ENCODE measurements at places on chromosomes 12 and 14.
A peak's percentile ranks its signal among the peaks of the same experiment; 100 is the strongest.

DNA sequence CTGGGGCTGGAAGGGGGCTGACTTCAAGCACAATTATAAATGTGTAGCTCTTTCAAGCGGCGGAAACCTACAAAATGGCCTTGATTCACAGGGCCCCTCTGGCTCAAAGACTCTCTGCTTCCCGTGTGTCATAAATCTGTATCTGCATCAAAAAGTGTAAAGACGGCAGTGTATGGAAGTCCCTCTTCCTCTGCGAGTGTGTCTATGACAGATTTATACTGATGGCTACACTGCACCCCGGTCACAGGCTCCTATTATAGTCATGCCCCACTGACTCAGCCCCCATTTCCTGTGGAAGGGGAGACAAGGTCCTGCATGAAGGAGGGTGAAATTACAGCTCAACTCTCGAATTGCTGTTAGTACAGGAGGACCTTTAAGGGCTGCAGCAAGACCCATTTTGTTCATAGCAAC lies 68.6 kb downstream of the HMGA2 start:
- DNase-seq = peak; percentile 43
- H3K36me3 ChIP-seq = no peaks in the 10 kb centered on the region
- peaks cover 21% of the 10 kb centered on the region for H3K4me1 ChIP-seq
- H3K4me3 ChIP-seq = no peak overlapping the region
- no peaks in the 10 kb centered on the region for H3K27me3 ChIP-seq
- peak overlapping the region; percentile 62 for H3K27ac ChIP-seq

- H3K4me3 ChIP-seq = no peak overlapping the region
Observed at GRCh38 chr12:128459067-128459466, 192.1 kb downstream of the TMEM132C start.

GRCh38 chr12:3219233-3219632 lies 142.1 kb downstream of the TSPAN9 start:
- H3K27me3 ChIP-seq = no peaks in the 10 kb centered on the region
- H3K36me3 ChIP-seq = peaks cover 32% of the 10 kb centered on the region
- peaks cover 44% of the 10 kb centered on the region for H3K4me1 ChIP-seq

DNA sequence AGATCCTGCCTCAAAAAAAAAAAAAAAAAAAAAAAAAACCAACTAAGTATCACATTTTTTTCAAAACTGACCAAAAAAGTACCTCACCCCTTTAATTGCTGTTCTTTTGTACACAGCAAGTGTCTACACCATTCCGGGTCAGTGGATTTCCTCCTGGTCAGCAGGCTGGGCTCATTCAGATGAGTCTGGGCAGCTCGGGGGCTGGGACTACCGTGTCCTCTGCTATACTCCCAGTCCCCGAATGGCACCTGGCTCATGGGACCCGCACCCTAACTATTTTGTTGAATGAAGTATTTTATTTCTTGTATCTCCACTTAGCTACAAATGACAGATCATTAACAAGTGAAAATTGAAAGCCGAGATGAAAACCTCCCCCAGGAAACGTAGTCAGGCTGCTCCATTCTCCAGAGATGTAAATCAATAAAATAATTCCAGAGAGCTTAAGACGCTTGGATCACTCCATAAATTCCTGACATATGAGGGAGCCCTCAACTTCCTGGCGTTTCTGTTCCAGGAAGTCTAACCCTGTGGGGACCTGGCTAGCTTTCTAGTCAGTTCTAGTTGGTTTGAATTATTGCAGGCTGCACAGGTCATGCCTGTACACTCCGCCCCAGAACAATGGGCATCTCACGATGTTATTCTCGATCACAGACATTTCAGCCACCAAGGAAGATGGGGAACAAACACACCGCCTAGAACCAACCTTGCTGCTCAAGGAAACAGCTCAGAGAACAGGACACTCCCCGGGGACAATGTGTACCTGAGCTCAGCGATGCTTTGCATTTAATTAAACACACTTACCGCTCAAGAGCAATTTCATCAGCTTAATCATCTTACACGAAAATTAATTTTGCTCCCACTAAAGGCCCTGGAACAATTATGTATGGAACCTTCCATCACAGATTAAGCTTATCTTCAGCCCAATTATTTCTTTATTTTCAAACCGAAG lies 76.3 kb downstream of the RIMBP2 start:
- H3K36me3 ChIP-seq = no peaks in the 10 kb centered on the region
- DNase-seq = no peak
- no peaks in the 10 kb centered on the region for H3K4me1 ChIP-seq
- H3K27ac ChIP-seq = no peak overlapping the region

DNA sequence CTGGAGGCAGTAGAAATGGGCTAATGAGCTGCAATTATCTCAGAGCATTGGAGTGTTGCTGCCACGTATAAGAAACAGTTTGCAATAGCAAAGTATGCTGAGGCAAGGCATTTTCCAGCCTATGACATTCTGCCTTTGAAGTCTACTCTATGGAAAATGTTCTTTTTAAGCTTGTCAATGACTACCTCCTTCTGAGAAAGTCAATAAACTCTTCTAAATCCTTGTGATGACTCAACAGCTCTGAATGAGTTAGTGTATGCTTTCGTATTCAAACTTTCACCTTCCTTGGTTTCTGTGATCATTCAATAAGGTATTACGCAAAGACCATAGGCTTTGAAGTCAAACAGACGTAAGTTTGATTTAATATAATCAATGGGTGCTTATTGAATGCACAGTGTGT lies 111.2 kb downstream of the CAPZA3 start:
- no peaks in the 10 kb centered on the region for H3K27me3 ChIP-seq
- no peak overlapping the region for H3K27ac ChIP-seq
- no peak for DNase-seq
- H3K36me3 ChIP-seq = no peaks in the 10 kb centered on the region
- H3K4me3 ChIP-seq = no peak overlapping the region

- H3K36me3 ChIP-seq = no peaks in the 10 kb centered on the region
- no peaks in the 10 kb centered on the region for H3K4me1 ChIP-seq
- no peak overlapping the region for H3K27ac ChIP-seq
- H3K27me3 ChIP-seq = no peaks in the 10 kb centered on the region
Observed at GRCh38 chr12:59627582-59627981, 31.8 kb downstream of the SLC16A7 start.

- no peaks in the 10 kb centered on the region for H3K27me3 ChIP-seq
- H3K4me3 ChIP-seq = no peak overlapping the region
- no peak overlapping the region for H3K27ac ChIP-seq
Observed at GRCh38 chr12:130879212-130879686, 7.4 kb downstream of the RAN start.

DNA sequence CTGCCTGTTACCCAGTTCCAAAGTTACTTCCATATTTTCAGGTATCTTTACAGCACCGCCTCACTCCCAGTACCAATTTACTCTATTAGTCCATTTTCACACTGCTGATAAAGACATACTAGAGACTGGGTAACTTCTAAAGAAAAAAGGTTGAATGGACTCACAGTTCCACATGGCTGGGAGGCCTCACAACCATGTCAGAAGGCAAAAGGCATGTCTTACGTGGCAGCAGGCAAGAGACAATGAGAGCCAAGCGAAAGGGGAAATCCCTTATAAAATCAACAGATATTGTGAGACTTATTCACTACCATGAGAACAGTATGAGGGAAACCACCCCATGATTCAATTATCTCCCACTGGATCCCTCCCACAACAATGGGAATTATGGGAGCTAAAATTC lies 9.8 kb downstream of the AREL1 start:
- H3K4me1 ChIP-seq = no peaks in the 10 kb centered on the region
- no peaks in the 10 kb centered on the region for H3K27me3 ChIP-seq
- no peak for DNase-seq
- no peak overlapping the region for H3K27ac ChIP-seq
- no peak overlapping the region for H3K4me3 ChIP-seq
- peaks cover 8% of the 10 kb centered on the region for H3K36me3 ChIP-seq

DNA sequence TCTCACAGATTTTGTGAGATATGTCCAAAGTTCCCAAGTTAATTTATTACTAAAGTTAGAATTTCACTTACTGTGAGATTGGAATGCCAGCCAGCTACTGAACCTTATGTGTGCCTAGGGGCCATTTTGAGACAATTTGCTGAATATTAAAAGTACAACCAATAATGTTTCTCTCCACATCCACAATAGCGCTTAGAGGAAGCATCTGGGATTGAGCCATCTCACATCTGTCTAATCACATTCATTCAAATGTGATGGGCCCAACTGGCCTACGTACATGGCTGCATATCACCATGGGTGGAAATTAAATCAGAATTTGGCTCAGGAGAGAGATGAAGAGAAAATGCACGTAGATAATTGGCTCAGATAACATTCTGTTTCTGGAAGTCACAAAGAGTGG lies 1294.0 kb downstream of the AACS start:
- no peak overlapping the region for H3K27ac ChIP-seq
- no peak for DNase-seq
- H3K27me3 ChIP-seq = no peaks in the 10 kb centered on the region
- no peak overlapping the region for H3K4me3 ChIP-seq

GRCh38 chr12:53071591-53072551 lies 7.3 kb downstream of the SPRYD3 start:
- no peaks in the 10 kb centered on the region for H3K27me3 ChIP-seq
- peak; percentile 98 for DNase-seq
- H3K4me1 ChIP-seq = peaks cover 78% of the 10 kb centered on the region
- no peak overlapping the region for H3K4me3 ChIP-seq

DNA sequence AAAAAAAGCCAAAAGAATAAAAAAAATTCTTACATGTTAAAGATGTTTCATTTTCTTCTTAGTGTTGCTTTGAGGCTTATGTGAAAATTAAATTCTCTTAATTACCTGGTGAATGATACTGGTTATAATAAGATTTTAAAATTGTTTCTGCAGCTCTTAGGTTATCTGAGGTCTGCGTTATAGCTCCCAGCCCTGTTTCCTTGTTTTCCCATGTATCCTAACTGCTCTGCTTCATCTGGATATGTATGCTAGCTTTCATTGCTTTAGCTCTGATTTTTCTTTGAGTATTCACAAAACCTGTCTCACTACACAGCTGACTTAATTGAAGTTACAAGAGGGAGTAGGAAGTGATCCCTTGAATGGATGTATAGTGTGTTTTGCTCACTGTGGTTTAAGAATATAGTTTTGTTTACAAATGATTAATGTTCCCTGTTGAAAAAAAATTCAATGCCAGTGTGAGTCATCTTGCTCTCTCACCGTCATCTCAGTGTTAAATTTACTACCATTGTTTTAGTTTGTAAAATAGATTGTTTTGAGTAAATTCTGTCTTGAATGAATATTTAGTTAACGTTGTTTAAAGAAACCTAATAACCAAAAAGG lies 26.8 kb downstream of the CPSF6 start:
- no peaks in the 10 kb centered on the region for H3K4me1 ChIP-seq
- no peak for DNase-seq
- no peak overlapping the region for H3K27ac ChIP-seq
- H3K27me3 ChIP-seq = no peaks in the 10 kb centered on the region

DNA sequence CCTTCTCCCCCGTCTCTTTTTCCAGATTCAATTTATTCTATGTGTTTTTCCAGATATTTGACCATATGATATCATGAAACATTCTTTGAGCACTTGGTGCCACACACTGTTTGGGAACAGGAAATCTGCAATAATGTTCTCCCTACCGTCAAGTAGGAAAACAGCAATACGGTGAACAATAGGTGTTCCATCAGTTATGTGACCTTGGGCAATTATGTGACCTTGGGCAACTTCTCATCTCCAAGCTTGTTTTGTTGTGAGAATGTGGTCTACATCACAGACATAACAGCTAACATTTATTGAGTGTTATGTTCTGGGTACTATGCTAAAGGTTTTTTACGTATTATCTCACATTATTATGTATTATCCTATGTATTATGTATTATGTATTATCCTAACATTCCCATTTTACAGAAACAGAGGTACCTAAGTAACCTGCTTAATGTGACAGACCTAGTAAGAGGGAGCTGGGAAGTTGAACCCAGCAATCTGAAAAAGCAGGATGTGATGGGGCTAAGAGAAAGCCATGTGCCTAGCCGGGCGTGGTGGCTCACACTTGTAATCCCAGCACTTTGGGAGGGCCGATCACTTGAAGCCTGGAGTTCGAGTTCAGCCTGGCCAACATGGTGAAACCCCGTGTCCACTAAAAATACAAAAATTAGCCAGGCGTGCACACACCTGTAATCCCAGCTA lies 1.2 kb upstream of the NEK9 start:
- H3K4me1 ChIP-seq = peaks cover 16% of the 10 kb centered on the region
- H3K27me3 ChIP-seq = no peaks in the 10 kb centered on the region
- DNase-seq = no peak
- H3K4me3 ChIP-seq = peak overlapping the region; percentile 94
- H3K36me3 ChIP-seq = peaks cover 5% of the 10 kb centered on the region
- H3K27ac ChIP-seq = peak overlapping the region; percentile 94

GRCh38 chr12:77584860-77585259 lies 245.8 kb upstream of the NAV3 start:
- no peak for DNase-seq
- no peak overlapping the region for H3K4me3 ChIP-seq
- no peaks in the 10 kb centered on the region for H3K4me1 ChIP-seq

- peaks cover 7% of the 10 kb centered on the region for H3K27me3 ChIP-seq
- no peak overlapping the region for H3K27ac ChIP-seq
- no peak for DNase-seq
- H3K4me1 ChIP-seq = peaks cover 9% of the 10 kb centered on the region
Observed at GRCh38 chr14:50948205-50948604, 3.9 kb upstream of the PYGL start.

DNA sequence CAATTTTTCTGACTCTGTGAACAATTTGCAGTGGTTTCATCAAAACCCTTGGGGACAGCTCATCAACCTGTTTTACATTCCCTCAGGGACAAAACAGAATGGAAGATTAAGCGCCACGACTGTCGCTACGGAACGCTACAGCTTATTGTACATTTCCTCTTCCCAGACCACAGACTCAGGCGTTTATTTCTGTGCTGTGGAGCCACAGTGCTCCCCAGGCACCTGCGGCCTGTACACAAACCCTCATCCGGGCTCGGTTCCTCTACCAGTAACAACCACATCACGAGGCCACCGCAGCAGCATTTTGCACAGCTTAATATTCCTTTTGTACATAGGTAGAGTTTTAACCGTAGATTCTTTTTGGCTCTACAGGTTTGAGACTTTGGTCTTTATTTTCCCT lies 397.4 kb upstream of the OR4E1 start:
- H3K27me3 ChIP-seq = no peaks in the 10 kb centered on the region
- H3K4me1 ChIP-seq = peaks cover 4% of the 10 kb centered on the region
- no peak overlapping the region for H3K27ac ChIP-seq
- H3K36me3 ChIP-seq = no peaks in the 10 kb centered on the region
- H3K4me3 ChIP-seq = no peak overlapping the region

DNA sequence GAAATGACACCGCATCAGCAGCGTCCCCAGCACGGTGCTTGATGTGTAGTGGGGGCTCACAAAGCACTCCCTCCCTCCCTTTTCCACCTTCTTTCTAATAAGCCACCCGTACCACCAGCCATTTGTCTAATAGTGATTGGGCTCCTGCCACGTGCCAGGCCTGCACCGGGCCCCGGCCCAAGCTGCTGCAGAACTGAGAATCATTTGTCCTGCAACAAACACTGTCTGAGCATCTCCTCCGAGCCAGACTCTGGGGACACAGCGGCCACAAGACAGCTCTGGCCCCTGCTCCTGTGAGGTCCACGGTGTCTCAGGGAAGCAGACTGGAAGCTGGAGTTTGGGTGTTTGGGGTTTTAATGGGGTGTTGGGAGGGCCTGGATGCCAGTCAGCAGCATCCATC lies 43.9 kb downstream of the MVK start:
- no peak overlapping the region for H3K4me3 ChIP-seq
- DNase-seq = no peak
- H3K27ac ChIP-seq = no peak overlapping the region
- peaks cover 52% of the 10 kb centered on the region for H3K27me3 ChIP-seq
- peaks cover 8% of the 10 kb centered on the region for H3K4me1 ChIP-seq

- DNase-seq = peak; percentile 57
- peaks cover 3% of the 10 kb centered on the region for H3K4me1 ChIP-seq
- no peak overlapping the region for H3K27ac ChIP-seq
- H3K36me3 ChIP-seq = peaks cover 2% of the 10 kb centered on the region
- H3K27me3 ChIP-seq = peaks cover 2% of the 10 kb centered on the region
Observed at GRCh38 chr12:26231921-26232320, 36.5 kb downstream of the SSPN start.
